Cardiac fibroblast (primary cell): ENCODE measurements at places on chromosomes 3 and 15.

GRCh38 chr15:44066211-44066827, 128.8 kb downstream of the FRMD5 start:
- peak; percentile 89 for DNase-seq

- DNase-seq, result peak; percentile 26
Observed at GRCh38 chr3:150220799-150221198, 187.3 kb upstream of the TSC22D2 start.

GRCh38 chr15:80773792-80774352, 5.3 kb upstream of the CEMIP start:
- DNase-seq, result no peak

GRCh38 chr3:133393204-133393603, 6.7 kb upstream of the BFSP2 start:
- DNase-seq, result no peak

- no peak for DNase-seq
Observed at GRCh38 chr15:51687565-51687964, 6.3 kb downstream of the SCG3 start.

DNA sequence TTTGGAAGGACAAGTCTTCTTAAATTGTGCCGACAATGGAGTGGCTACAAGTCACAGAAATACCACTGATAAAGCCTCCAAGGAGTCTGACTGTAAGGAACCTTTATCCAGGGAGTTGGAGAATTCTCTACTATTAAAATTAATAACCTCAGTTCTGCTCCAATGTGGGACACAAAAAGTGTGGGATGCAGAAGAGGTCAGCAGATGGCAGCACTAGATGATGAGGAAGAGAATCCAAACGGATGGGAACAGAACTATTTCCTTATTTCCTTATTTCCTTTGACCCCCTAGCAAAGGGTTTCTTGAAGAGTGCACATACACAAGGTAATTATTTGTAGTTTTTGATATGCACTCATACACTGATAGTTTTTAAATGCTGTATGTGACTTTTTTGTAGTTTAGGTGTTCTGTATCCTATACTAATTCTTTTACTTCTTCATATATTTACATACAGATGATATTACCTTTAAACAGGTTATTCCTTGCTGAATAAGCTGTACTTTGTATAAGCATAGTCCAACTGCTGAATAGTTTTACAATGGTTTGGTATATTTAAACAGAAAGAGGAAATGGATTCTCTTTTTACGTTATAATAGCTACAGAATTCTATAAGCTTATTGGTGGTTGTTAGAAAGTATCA, 25.6 kb upstream of the NLGN1 start:
- peak; percentile 54 for DNase-seq

- DNase-seq, result no peak
Observed at GRCh38 chr15:82945326-82945725, 7.2 kb downstream of the HOMER2 start.

DNA sequence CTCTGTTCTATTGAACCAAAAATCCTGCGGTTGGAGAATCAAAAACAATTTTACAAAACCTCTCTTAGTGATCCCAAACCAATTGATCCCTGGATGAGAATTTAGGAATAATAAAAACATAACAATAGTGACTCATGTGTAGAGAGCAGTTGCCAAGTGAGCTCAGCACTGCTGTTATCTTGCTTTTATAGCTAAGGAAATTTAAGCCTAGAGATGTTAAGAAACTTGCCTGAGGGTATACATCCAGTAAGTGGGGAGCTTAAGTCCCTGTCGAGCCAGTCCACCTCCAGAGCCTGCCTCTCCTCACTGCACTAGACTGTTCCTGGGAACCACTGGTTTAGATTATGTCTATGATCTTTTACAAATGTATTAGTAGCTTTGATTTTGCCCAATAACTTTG, 358.4 kb upstream of the LMCD1 start:
- no peak for DNase-seq

DNA sequence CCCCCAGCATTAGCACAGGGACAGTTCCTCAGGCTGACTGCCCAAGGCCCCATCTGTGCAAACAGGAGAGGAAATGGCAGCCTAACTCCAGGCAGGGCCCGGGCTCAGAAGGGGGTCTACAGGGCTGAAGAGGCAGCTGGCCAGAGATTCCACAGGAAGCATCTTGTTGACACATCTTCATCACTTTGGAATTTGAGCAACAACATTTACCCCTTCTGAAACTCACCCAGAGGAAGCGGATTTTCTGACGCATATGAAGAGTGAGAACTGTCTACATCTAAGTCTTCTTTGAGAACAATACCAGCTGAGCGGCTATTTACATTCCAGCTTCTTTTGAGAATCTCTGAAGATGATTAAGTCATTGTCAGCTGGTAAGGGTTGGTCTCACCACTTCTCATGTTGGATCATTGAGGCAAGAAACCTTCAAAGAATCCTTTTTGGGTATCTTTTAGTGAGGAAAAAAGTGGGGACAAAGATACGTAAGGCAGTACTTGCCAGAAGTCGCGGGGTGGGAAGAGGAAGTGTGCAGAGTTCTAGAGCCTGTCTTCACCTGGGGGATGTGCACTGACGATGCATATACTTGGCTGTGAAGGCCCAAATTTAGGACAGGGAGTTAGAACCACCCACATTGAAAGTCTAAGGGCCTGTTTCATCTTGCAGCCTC, 25.4 kb upstream of the SRP14 start:
- peak; percentile 56 for DNase-seq

- DNase-seq, result no peak
Observed at GRCh38 chr3:114449271-114450007, 155.6 kb downstream of the TIGIT start.

GRCh38 chr3:197083486-197083885, 53.9 kb upstream of the MELTF start:
- DNase-seq, result peak; percentile 92

- no peak for DNase-seq
Observed at GRCh38 chr15:60325905-60326304, 71.9 kb downstream of the ANXA2 start.

DNA sequence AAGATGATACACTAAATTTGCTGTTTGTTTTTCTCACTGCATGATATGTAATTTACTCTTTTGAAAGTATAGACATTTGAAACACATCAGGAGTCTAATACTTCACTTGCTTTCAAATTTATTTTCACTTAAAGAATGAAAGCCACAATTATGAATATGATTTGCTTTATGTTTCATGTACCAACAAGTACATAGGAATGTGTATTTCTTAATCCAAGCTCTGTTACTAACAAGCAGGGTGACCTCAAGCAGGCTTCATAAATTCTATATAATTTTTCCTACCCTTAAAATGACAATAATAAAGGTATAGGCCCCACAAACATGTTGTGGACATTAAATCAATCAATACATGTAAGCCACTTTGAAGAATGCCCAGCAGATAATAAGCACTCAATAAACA, 170.2 kb upstream of the P2RY1 start:
- no peak for DNase-seq

DNA sequence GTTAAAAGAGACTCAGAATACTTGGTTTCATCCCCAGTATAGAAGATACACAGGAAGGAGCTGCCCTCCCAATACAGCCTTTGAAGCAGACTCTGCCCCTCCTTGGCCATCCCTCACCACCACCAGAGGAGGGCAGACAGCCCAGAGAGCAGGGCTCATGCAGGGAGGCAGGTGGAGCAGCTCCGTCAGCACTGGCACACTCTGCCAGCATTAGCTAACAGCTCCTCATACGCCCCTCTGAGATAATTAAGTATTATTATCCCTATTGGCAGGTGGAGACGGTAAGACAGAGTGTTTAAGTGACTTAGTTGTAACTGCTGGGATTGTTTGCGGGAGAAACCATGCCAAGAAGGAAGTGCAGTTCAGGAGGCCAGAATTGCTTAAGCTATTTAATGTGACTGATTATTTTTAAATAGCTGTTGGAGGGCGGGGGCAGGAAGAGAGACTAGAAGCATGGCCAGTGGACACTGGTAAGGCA, 434.0 kb downstream of the EPHB1 start:
- DNase-seq, result no peak

DNA sequence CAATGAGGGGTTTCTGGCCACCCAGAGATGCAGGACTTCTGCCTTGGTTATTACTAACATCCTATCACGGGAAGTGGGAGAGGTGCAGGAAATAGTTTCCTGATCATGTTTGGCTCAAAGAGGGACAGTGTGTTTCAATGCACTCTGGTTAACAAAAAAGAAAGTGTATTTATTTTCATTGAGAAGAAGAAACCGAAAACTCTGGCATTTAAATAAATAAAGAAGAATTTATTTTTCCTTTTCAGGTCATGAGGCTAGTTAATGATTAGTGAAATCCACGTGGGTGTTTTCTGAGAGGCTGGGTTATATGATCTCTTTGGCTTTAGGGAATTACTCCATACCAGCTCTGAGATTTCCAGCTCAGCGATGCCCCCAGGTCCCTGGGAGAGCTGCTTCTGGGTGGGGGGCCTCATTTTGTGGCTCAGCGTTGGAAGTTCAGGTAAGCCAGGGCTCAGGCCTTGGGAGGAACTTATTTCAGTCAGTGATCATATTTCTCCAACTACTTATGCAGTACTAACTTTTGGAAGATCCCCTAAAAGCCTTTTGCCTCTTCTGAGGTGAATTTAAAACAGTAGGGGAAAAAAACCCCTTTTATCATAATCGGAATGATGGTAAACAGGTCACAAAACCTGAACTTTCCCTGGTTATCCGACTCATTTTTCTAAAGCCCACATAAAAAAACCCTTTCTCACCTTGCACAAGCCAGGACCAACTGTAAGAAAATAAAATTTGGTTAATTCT, at the start of gene PLA1A:
PLA1A (plus strand) TSS at position 338 of the 741 bp plus-strand sequence; CDS start at position 367, 29 bp downstream.
- peak; percentile 21 for DNase-seq

DNA sequence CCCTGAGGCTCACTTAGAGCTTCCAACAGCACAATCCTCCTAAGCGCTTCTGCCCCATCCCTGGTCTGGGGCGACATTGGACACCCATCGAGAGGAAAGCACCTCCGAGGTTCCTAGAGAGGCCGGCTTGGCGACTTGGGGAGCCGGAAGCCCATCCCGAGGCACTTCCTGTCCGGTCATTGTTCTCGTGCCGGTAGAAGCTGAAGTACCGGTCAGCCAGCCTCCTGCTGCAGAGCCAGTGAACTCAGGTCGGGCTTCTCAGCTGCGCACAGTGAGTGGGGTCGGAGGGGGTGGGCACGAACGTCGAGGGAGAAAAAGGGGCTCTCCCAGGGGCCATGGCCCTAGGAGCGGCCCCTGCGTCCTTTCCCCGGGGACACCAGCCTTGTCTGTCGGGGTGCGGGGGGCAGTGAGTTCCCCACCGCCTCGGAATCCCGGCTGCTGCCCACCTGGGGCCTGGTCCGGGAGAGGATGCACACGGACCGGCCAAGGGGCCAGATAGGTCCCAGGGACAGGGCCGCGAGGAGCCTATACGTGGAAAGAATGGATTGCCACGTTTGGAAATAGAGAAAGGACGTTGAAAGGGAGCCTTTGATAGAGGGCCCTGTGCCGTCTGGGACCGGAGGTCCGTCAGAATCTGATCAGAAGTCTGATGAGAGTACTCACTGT, at the start of gene ZNF35:
ZNF35 (plus strand) TSS at position 169 of the 666 bp plus-strand sequence. CDS start 2,336 bp downstream, outside the sequence.
- peak; percentile 94 for DNase-seq

- no peak for DNase-seq
Observed at GRCh38 chr3:172700256-172700655, 10.6 kb downstream of the NCEH1 start.

DNA sequence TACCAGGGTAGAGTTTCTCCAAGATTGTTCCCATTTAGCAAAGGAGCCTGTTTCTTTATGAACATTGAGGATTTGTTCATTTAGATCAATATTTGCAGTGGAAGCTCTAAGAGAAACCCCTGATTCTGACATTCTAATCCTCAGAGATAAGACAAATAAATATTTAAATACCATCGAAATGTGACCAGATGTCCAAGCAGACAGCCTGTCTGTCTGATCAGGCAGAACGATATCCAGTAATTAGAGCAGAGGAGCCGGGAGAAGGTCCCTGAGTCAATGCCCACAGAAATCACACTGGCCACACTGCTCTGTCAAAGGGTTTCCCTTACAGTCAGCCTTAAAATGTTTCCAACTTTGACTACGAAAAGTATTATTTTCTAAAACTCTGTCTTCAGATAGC, 15.7 kb upstream of the ARPIN start:
- DNase-seq, result no peak

- no peak for DNase-seq
Observed at GRCh38 chr3:57971975-57972374, 36.2 kb upstream of the FLNB start.

DNA sequence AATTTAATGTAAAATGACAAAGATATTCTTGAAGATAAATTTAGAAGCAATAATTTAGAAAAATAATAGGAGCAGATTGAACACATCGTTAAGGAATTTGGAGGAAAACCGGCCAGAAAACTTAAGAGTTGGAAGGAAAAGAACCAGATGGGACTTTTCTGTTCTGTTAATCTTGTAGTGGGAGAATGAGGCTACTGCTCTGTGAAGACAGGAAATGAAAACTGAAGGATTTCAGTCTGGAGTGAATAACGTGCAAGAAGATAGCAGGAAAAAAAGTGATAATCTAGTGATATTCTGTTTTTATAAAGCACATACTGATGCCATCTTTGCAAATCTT, 74.2 kb downstream of the DPPA2 start:
- no peak for DNase-seq

DNA sequence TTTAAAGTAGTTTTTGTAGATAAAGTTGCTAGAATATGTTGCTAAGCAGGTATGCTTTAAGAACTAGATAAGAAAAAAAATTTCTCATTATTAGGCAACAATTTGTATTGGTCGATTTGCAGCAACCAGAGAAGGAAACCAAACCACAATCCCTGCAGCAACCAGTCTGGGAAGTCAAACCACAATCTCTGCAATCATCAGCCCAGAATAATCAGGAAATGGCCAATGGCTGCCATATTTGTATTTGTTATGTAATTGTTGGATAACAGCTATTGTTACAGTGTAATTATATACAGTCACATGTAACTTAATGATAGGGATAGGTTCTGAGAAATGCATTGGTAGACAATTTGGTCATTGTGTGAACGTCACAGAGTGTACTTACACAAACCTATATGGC, 23.6 kb downstream of the STXBP5L start:
- DNase-seq, result no peak

DNA sequence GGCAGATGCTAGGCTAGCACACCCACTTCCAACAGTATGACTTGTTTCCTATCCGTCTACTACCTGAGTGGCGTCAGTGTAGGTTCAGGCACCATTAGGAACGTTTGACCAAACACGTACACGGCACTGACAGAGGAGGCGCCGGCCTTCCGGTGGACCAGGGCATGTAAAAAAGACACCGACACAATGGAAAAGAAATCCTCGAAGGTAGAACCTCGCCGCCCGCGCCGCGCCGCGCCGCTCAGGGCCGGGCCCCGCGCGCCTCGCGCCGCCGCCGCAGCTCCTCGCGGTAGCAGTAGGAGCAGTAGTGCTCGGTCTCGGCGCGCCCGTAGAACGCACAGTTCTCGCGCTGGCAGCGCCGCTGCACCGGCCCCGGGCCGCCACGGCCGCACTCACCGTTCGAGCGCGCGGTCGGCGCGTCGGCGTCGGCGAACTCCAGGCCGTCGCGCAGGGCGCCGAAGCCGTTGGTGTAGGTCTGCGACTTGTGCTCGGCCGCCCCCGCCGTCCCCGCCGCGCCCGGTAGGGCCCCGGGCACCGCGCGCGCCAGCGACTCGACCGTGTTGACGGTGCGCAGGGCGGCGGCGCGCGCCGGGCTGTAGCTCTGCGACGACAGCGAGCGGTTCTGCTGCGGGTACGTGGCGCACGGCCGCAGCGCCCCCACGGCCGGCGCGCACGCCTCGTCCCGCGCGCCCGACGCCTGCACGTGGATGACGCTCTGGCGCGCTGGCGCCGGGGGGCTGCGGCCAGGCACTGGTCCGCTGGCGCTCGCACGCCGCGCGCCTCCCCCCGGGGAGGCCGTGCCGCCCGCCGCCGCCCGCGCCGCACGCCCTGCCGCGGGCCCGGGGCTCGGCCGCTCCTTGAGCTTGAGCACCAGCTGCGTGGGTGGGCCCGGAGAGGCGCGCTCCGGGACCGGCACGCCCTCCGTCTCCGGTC, 156.7 kb downstream of the KLF13 start:
- DNase-seq, result peak; percentile 12
